Hepatocyte (in vitro differentiated cells): ENCODE measurements at places on chromosomes 2 and 18. TPM values are rescaled to one million over a fixed set of nuclear protein-coding genes. Genes with fewer than 3 reads are reported as not detected.

GRCh38 chr2:18506883-18507509 lies 53.5 kb downstream of the RDH14 start:
- H3K27ac ChIP-seq: no peak overlapping the region
- H3K4me3 ChIP-seq: no peak overlapping the region
- H3K27me3 ChIP-seq: no peaks in the 10 kb centered on the region
- H3K4me1 ChIP-seq: no peaks in the 10 kb centered on the region
- no peak for DNase-seq

EPB41L3 gene
- 24.5 and 31.7 TPM in 2 replicates for total RNA-seq

CUL3 gene
- total RNA-seq: 63.9 and 79.0 TPM in 2 replicates

DNA sequence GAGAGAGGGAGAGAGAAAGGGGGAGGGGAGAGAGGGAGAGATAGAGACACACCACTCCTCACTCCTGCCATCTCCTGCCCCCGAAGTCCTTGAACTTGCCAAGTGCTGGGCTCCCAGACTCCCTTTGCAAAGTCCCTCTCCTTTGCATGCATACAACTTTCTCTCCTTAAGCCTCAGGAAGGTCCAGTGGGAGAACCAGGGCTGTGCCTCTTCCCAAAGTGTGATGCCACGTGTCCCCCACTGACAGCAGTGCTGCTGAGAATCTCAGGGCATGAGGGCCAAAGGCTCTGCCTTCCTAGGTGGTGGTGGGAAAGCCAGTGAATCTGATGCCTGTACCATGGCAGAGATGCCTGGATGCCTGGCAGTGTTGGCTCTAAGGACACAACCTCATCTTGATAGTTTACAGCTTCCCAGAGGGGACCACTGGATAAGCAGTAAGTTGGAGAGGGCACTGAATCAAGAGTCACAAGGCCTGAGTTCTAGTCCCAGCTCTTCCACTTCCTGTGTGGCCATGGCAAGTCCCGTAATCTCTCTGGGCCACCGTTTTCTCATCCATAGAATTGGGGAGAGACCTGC lies 103.4 kb downstream of the CLIP4 start:
- no peaks in the 10 kb centered on the region for H3K4me1 ChIP-seq
- H3K27ac ChIP-seq: no peak overlapping the region
- H3K36me3 ChIP-seq: no peaks in the 10 kb centered on the region
- no peak overlapping the region for H3K4me3 ChIP-seq
- DNase-seq: no peak

IL1A gene
- 2.3 and 3.1 TPM in 2 replicates for total RNA-seq

- H3K27me3 ChIP-seq: no peaks in the 10 kb centered on the region
- DNase-seq: no peak
- no peaks in the 10 kb centered on the region for H3K36me3 ChIP-seq
Measured at GRCh38 chr2:58614219-58614618, 373.1 kb upstream of the FANCL start.

OTOS gene
- total RNA-seq: 0.50 TPM in 1 of 2 replicates, not detected in the other

DNA sequence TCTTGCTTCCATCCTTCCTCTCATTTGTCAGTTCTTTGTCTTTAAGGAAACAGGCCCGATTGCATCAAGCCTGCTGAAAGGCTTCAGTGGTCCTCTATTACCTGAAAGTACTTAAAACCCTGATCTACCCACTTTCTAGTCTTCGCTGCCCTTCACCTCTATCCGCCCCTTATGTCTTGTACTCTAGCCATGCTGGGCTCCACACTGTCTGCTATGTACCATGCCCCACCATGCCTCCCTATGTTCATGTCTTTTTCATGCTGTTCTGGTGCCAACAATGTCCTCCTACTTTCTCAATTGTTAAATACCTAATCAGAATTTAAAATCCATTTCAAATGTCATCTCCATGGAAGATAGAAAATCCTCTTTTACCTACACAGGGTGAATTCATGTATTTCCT lies 28.2 kb downstream of the CRYGD start:
- H3K27me3 ChIP-seq: no peaks in the 10 kb centered on the region
- no peak for DNase-seq
- no peak overlapping the region for H3K27ac ChIP-seq
- H3K36me3 ChIP-seq: no peaks in the 10 kb centered on the region
- H3K4me3 ChIP-seq: no peak overlapping the region

GRCh38 chr2:209556354-209556961 lies 132.6 kb downstream of the MAP2 start:
- no peaks in the 10 kb centered on the region for H3K4me1 ChIP-seq
- H3K27ac ChIP-seq: no peak overlapping the region
- no peak overlapping the region for H3K4me3 ChIP-seq
- peak; percentile 32 for DNase-seq

TMEFF2 gene
- total RNA-seq: 0.43 and 0.68 TPM in 2 replicates

- H3K27ac ChIP-seq: no peak overlapping the region
- DNase-seq: no peak
- H3K4me1 ChIP-seq: no peaks in the 10 kb centered on the region
- H3K27me3 ChIP-seq: peaks cover 8% of the 10 kb centered on the region
Measured at GRCh38 chr2:12767541-12767940, 50.8 kb downstream of the TRIB2 start.

DNA sequence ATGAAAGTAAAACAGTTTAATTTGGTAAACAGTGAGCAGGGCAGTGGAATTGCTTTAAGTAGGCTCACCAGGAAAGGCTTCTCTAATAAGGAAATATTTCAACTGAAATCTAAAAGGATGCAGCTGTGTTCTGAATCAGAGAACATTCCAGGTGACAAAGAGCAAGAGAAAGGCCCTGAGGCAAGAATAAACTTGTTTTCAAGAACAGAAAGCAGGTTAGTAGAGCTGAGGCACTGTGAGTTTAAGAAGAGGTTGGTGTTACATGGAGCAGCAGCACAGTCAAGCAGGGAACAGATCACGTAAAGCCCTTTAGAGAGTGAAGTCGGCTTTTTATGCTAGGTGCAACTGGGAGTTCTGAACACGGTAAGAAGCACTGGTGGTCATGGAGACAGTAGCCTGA lies 57.0 kb upstream of the SCN1A start:
- no peaks in the 10 kb centered on the region for H3K27me3 ChIP-seq
- no peak overlapping the region for H3K27ac ChIP-seq
- H3K4me1 ChIP-seq: peaks cover 3% of the 10 kb centered on the region
- no peak overlapping the region for H3K4me3 ChIP-seq
- peak; percentile 26 for DNase-seq
- H3K36me3 ChIP-seq: no peaks in the 10 kb centered on the region

DNA sequence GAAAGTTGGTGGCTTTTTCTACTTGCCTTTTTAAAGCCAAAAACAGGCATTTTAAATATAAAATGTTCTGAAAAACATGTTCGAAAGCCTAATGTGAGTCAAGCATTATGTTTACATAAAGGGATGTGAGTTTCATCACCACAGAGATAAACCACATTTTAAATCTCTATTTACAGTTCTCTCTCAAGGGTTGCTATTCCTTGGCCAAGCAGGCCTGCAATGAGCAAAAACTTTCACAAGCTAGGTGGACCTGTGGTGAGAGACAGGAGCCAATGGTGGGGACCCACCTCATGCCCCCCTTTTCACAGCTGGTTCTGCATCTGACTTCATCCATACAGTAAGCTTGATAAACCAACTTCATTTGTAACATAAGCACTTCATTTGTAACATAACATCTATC lies 65.1 kb downstream of the CUL3 start:
- H3K27me3 ChIP-seq: no peaks in the 10 kb centered on the region
- H3K4me1 ChIP-seq: peaks cover 29% of the 10 kb centered on the region
- H3K4me3 ChIP-seq: no peak overlapping the region
- H3K27ac ChIP-seq: no peak overlapping the region
- DNase-seq: no peak
- H3K36me3 ChIP-seq: no peaks in the 10 kb centered on the region

SLC39A6 gene
- 53.6 and 59.6 TPM in 2 replicates for total RNA-seq

DNA sequence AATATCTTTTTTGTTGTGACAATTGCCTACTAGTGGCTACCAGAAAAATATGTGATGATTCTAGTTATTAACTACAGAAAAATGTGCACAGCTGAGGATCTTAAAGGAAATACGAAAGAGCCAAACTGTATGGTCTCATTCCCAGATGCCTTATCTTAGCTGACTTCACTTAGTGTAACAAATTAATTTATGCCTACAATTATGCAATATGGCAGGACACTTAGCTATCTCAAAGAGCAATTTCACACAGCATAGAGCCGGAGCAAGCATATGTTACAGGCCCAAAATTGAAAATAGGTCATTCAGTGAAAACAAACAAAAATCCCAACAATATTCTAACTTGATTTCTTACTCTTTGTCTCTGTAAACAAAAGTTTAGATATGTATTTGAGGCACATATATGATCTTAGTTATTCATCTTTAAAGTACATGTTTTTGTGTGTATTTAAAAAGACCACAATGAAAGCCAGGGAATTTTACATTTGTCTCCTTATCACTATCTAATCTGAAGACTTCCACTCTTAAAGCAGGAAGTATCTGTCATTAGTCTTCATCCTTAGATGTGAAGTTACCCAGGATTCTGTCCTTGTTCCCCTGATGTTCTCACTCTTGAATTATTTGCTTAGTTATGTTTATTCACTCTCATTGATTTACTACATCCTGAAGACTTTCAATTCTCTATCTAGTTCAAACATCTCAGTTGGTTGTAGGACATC lies 1579.0 kb upstream of the NXPH2 start:
- H3K4me1 ChIP-seq: no peaks in the 10 kb centered on the region
- H3K27ac ChIP-seq: no peak overlapping the region
- no peak for DNase-seq

G6PC2 gene
- total RNA-seq: not detected in 2 replicates
